Left renal cortex interstitium (tissue), 4 donors: ENCODE measurements at places on chromosomes 1 and 21. TPM values are rescaled to one million over a fixed set of nuclear protein-coding genes. Genes with fewer than 3 reads are reported as not detected.

Gene DPT
- polyA plus RNA-seq: not detected

Gene IVL
- 0.42 TPM for polyA plus RNA-seq

Gene CELA3B
- polyA plus RNA-seq: not detected

Gene PTPN14
- polyA plus RNA-seq: 36.1 TPM

Gene CDA
- 8.7 TPM for polyA plus RNA-seq

Gene SPRR2F
- polyA plus RNA-seq: not detected

DNA sequence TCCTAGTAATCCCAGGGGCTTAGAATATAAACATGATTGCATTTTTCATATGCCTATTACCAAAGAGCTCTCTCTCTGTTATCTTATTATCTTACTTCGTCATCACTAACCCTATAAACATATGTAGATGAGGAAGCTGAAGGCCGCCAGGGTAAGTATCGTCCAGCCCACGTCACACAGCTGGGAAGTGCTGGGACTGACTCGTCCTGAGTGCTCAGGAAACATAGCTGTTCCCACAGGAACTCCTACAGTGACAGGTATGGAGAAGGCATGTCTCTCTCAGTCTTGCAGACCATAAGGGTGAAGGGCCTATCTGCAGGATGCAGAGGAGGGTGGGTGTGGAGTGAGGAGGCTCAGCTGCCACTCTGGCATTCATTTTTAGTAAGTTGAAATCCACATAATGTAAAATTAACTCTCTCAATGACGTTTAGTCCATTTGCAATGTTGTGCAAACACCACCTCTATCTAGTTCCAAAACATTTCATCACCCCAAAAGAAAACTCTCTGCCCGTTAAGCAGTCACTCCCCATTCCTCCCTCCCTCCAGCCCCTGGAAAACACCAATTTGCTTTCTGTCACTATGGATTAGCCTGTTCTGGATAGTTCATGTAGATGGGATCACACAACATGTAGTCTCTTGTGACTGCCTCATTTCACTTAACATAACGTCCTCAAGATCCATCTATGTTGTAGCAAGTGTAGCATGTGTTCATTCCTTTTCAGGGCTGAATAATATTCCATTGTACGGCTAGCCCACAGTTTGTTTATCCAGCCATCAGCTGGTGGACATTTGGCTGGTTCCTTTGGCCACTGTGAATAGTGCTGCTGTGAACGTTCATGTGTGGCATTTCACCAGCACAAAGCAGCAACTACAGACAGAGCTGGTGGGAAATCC lies 68.3 kb downstream of the TCP10L start:
- no peak for DNase-seq

GRCh38 chr1:111504097-111504496 lies 664 bp upstream of the ADORA3 start:
- no peak for DNase-seq

GRCh38 chr21:27346041-27346448 lies 379.2 kb upstream of the ADAMTS5 start:
- no peak for DNase-seq

- no peak for DNase-seq
Observed at GRCh38 chr1:8540261-8540941, 222.5 kb downstream of the SLC45A1 start.

GRCh38 chr1:57503337-57503736 lies 79.5 kb upstream of the DAB1 start:
- no peak for DNase-seq

DNA sequence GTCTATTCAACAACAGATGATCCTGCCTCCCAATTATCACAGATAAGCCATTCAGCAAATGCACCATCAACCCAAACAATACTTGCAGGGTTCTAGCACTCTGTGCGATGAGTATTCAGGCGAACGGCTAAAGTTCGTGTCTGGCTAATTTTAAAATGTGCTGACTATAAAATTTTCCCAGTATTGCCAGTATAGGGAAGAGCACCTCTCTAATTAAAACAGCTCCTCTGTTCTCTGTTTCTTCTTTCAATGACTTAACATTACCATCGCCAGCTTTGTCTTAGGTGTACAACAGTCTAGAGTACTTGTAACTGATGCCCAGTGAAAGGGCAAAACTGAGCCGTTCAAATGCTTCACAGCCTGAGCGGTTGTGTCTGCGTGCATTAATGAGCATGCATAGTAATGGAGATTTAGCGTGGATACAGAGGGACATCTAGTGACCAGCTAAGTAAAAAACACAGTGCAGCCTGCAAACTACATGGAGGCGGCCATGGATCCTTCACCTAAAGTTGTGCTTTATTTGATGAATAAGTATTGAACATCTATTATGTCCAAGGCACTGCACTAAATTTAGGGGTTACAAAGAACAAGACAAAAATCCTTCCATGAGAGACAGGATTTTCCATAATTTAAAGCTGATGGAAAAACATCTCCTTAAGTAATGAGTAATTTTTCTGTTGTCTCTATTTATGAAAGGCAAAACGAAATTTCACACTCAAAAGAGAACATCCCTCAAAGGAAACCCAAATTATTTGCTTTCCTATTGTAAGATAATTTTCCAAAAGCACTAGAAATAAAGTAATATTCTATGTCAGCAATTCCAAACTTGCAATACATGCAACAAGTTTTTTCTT lies 120.0 kb downstream of the SETD4 start:
- no peak for DNase-seq

DNA sequence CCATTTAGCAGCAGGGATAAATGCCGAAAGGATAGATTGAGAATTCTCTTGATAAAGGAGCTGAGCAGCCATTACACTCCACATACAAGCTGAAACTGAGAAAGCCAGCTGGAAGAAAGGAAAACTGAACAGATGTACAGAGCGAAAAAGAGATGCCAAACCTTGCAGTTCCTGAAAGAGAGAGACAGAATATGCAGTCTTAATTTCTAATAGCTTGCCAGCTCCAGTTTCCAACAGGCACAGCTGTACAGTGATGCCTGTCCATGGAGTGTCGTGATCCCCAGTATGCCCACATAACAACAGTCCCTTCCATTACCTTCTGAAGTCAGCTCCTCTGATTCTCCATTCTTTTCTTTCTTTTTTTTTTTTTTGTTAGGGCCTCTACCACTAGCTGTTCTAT lies 22.7 kb downstream of the ABL2 start:
- DNase-seq: no peak

GRCh38 chr1:217881607-217882332 lies 250.6 kb downstream of the SPATA17 start:
- DNase-seq: no peak

GRCh38 chr1:3054474-3054873 lies 14.5 kb upstream of the PRDM16 start:
- no peak for DNase-seq

DNA sequence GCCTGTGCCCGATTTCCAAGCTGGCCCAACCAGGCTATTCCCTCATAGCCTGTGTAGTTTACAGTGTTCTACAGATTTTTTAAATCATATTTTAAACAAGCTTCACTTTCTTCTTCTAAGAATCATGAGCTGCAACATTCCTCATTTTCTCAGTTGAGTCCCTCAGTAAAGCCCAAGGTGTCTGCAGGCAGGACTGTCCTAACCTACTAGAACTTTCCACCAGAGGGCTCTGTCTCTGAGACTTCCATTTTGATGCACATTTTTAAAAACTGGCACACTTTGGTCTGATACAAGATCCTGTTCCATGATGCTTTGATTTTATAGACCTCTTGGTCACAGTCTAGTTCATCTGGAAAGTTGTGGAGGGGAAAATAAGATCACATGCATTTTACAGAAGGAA lies 21.6 kb upstream of the SLAMF6 start:
- DNase-seq: no peak

- DNase-seq: peak; percentile 21
Observed at GRCh38 chr1:198179556-198179981, 22.8 kb downstream of the NEK7 start.

DNA sequence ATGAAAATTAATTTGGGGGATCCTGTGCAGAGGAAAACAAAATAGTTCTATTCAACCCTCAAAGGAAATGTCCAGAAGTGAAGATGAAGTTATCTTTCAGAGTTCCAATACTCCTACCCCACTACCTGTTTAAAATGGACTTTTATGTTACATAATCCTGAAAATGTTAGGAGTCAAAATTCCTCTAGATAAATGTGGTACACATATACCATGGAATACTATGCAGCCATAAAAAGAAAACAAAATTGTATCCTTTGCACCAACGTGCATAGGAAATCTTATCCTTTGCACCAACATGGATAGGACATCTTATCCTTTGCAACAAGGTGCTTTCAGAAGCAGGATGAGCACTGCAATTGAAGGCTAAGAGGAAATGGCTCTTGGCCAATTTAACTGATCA lies 245.2 kb downstream of the LTN1 start:
- no peak for DNase-seq

- no peak for DNase-seq
Observed at GRCh38 chr1:25445993-25446538, 15.4 kb downstream of the MACO1 start.

DNA sequence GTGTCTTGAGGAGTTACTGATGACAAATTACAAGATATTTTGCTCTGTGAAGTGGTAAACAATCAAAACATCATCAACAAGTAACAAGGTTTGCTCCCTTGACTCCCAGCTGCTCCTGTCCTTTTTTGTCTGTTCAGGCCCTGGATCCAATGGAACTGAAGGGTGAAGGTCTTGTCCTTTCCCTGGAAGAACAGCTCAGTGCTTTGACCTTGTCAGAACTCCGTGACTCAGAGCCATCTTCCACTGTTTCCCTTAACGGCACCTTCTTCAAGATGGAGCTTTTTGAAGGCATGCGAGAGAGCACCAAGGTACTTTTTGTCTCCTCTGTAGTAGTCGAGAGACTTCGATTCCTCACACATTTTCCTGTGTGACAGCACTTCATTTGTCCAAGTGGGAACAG lies 29.0 kb downstream of the TRIM45 start:
- DNase-seq: no peak

GRCh38 chr1:232610192-232610901 lies 19.6 kb downstream of the SIPA1L2 start:
- DNase-seq: no peak

- no peak for DNase-seq
Observed at GRCh38 chr1:111656086-111657017, 36.8 kb downstream of the RAP1A start.

DNA sequence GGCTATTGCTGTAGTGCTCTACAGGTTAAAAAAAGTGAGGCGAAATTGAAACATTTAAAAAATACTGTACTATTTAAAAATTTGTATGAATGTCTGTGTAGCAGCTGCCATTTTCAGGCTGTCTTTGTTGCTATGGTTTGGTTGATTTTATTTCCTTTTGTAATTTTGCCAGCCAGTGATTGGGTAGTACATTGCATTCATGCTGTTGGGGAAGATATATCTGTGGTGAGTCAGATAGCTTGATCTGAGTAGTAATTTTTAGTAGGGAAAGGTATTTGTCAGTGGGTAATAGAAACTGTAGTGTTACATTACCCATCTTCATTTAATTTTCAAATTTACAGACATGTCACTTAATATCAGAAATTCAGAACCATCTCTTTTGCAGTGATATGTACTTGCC lies 15.0 kb downstream of the NFIA start:
- DNase-seq: no peak

DNA sequence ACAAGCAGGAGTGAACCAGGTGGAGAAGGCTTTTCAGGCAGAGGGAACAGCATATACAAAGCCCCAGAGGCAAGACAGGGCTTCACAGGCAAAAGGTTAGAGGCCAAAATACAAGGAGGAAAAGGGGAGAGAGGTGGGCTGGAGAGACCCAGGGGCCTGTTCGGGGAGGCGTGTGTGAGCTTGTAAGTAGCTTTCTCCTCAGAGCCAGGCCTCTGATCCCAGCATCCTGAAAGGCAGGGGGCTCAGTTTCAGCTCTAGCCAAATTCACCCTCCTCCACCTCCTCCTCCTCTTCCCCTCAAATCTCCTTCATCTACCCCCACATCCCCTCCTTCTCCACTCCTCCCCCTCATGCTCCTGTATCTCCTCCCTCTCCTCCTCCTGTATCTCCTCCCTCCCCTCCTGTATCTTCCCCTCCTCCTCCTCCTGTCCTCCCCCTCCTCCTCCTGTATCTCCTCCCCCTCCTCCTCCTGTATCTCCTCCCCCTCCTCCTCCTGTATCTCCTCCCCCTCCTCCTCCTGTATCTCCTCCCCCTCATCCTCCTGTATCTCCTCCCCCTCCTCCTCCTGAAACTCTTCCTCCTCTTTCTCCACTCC lies 148.6 kb downstream of the ST6GALNAC5 start:
- no peak for DNase-seq
